ENCODE measurements at places on chromosomes 3 and 15. TPM values are rescaled to one million over a fixed set of nuclear protein-coding genes. Genes with fewer than 3 reads are reported as not detected.

Gene LTF
- total RNA-seq, result not detected

Gene SCN5A
- total RNA-seq, result 0.08 TPM

Gene ADAMTSL3
- 0.75 TPM for total RNA-seq

Gene POTEB
- not detected for total RNA-seq

Gene CNTN3
- total RNA-seq, result 3.5 TPM

Gene TMCO5A
- not detected for total RNA-seq

Gene ATP1B3
- total RNA-seq, result 87.3 TPM

Gene HES1
- 24.2 TPM for total RNA-seq

Gene GP9
- total RNA-seq, result not detected

Gene UBE2E1
- total RNA-seq, result 74.4 TPM

Gene CHRM5
- 0.15 TPM for total RNA-seq

Gene FETUB
- total RNA-seq, result not detected

Gene HHLA2
- total RNA-seq, result not detected

Gene ASB14
- not detected for total RNA-seq

Gene PLIN1
- total RNA-seq, result 0.15 TPM

Gene ZNF502
- total RNA-seq, result 3.9 TPM

Gene C3orf80
- 0.59 TPM for total RNA-seq

Gene C3orf18
- 8.4 TPM for total RNA-seq

Gene TM4SF4
- 1.2 TPM for total RNA-seq

Gene AGBL1
- not detected for total RNA-seq

Gene HYPK
- 6.8 TPM for total RNA-seq

Gene ZBTB11
- total RNA-seq, result 13.5 TPM

Gene TRPC1
- total RNA-seq, result 29.0 TPM

Gene BFSP2
- not detected for total RNA-seq

Gene CPB1
- not detected for total RNA-seq

Gene CLDN16
- total RNA-seq, result not detected

Gene FBXO40
- total RNA-seq, result not detected

Gene POC1A
- 6.0 TPM for total RNA-seq

Gene GOLGA8H
- 0.30 TPM for total RNA-seq

Gene EAF2
- total RNA-seq, result 1.8 TPM

Gene PDCD6IP
- total RNA-seq, result 43.6 TPM

Gene MED12L
- 0.30 TPM for total RNA-seq

Gene STXBP5L
- total RNA-seq, result not detected

Gene GNAT1
- not detected for total RNA-seq

Gene IQCB1
- total RNA-seq, result 14.3 TPM

Gene TOP2B
- 34.8 TPM for total RNA-seq

Gene CP
- 30.1 TPM for total RNA-seq
